Muscle of back (tissue), 13 donors: ENCODE measurements at places on chromosomes 16 and 17. TPM values are rescaled to one million over a fixed set of nuclear protein-coding genes. Genes with fewer than 3 reads are reported as not detected.
A peak's percentile ranks its signal among the peaks of the same experiment; 100 is the strongest.

Gene ASPA
- 6.7 TPM for polyA plus RNA-seq

Gene PABPN1L
- not detected for polyA plus RNA-seq

Gene ATP2C2
- polyA plus RNA-seq, result 0.36 TPM

- no peak for DNase-seq
Observed at GRCh38 chr16:2297506-2297860, 29.6 kb upstream of the RNPS1 start.

GRCh38 chr16:17396762-17397498 lies 73.8 kb downstream of the XYLT1 start:
- no peak for DNase-seq

DNA sequence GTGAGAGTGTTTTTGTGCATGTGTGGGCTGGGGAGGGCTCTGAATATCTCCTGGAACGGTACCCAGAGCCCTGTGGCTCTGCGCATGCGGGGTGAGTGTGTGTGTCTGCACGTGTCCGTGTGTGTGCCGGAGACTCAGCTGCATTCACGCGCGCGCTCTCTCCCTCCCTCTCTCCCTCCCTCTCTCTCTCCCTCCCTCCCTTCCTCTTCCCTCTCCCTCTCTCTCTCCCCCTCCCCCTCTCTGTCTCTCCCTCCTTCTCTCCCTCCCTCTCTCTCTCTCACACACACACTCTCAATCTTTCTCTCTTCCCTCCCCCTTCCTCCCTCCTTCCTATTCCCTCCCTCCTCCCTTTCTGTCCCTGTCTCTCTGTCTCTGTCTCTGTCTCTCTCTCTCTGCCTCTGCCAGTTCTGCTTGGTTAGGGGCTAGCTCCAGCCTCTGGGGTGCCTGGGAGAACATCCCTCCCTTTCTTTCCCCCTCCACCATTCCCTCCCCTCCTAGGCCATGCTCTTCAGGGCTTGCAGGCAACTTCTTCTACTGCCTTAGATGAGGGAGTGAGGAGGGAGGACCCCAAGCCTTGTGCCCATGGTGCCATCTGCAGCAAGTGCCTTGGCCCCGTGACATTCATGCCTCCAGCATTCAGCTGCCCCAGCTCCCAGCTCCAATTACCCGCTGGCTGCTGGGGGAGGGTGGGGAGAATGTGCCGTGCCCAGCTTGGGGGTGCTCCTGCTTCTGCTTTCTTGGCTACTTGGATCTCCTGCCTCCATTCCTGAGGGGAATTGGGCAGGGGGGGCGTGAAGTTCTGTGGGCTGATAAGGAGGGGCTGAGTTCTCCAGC lies 6.4 kb downstream of the THRA start:
- DNase-seq, result peak; percentile 91

DNA sequence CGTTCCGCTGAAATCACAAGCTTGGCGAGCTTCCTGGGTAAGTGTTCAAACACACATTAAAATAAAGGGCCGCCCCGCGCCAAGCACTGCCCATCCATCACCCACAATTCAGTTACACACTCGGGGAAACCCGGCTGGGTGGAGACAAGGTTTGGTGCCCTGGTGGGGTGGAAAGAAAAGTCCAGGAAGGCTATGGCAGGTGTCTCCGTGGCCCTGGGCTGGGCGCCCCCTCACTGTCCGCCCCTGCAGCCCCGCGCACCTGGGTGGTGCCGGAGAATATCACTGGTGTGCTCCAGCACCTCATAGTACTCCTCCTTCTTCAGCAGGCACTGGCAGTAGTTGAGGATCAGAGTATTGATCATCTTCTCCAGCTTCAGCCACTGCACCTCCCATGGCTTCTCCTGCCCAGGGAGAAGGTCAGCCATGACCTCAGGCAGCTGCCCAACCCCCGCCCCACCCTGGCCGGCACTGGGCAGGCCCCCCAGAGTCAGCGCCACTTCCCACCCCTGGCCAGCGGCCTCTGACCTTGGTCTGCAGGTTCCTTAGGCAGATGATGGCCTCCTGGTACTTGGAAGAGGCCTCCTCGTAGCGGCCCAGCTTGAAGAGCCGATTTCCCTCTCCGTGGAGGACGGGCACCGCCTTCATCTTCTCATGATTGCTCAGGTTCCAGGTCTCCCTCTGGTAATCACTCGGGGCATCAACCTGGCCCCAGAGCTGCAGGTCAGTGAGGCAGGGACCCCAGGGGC lies 8.4 kb downstream of the AIPL1 start:
- DNase-seq, result no peak

DNA sequence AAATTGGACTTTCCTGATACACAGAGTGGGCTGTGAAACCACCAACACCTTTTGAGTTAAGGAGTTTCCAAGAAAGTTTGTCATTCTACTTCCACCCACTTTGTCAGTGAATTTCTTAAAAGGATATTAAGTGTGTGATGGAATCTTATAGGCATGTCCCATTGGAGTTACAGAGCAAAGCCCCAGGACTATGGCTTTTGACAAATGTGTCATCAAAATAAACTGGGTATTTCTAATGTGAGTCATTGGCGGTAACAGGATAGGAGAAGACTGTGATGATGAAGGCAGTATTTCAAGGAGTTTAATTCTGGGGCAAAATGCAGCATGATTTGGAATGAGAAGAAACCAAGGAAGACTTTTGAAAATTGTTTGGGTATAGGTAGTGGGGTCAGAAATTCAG lies 1013.8 kb upstream of the EEF2KMT start:
- no peak for DNase-seq

DNA sequence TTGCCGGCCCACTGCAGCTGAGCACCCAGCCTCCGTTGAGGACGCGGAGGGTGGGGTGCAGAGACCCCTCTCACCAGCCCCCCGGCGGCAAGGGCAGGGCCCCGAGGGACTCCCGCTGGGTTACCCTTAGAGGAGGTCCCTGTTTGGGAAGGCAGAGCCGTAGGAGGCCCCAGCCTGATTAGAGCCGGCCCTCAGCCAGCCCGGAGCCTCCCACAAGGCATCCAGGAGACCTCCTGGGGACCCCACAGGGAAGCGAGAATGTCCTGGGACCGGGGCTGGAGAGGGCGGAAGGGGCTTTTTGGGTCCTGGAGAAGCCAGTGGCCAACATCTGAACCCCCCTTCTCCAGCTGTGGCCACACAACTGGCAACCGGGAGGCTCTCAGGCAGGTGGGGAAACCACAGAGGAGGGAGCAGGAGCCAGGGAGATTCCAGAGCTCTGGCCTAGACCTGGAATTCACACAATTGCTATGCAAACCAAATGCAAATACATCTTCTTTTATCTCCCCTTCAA lies 21.7 kb upstream of the SP6 start:
- DNase-seq, result no peak

- DNase-seq, result no peak
Observed at GRCh38 chr16:56616608-56617211, 8.3 kb downstream of the MT2A start.

DNA sequence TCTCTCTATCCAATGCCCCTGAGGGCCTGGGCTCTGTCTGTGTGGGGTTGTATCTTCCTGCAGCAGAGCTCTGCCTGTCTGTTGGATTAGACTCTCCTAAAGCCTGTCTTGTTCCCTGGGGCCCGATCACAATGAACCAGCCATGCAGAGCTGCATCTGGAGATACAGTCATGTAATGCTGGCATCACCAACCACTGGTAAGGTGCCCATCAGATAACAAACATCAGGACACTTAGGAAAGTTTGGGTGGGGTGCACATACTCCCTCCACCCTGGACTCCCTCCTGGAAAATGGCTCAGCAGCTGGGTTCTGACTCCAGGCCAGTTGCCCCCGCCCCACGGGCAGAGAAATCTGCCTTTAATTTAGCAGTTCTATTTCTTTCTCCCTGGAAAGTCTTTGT lies 61.3 kb upstream of the BRD7 start:
- no peak for DNase-seq

DNA sequence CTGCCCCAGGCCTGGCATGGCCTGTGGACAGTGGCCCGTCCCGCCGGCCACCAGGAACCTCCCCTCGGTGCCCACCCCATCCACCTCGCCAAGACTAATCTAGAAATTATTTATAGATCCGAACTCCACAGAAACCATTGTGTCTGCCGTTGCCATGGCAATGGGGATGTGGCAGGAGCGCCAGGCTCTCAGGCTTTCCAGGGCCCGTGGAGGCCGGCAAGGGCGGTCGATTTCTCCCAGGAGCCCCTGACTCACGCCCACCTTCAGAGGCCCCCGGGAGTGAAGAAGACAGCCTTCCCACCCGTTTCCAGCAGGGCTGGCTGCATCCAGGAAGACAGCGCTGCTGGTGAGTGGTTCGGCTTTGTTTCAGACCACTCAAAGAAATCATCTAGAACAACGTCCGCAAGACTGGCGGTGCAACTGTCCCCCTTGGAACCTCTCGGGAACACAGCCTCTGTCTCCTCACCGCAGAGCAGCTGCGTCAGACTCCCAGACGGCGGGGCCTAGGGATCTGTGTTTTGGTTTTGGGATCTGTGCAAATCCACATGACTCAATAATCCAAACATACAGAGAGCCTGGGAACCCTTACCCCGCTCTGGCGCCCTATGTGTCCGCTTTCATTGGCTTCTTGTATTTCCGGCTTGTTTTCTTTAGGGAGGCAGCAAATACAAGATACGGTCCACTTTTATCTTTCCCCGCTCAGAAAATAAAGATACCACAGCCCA lies 48.5 kb upstream of the ZCCHC14 start:
- DNase-seq, result peak; percentile 30
